ENCODE measurements at places on chromosomes 7 and 10. TPM values are rescaled to one million over a fixed set of nuclear protein-coding genes. Genes with fewer than 3 reads are reported as not detected.

GRCh38 chr10:504121-504611 lies 185.3 kb downstream of the DIP2C start:
- DNase-seq: no peak

DNA sequence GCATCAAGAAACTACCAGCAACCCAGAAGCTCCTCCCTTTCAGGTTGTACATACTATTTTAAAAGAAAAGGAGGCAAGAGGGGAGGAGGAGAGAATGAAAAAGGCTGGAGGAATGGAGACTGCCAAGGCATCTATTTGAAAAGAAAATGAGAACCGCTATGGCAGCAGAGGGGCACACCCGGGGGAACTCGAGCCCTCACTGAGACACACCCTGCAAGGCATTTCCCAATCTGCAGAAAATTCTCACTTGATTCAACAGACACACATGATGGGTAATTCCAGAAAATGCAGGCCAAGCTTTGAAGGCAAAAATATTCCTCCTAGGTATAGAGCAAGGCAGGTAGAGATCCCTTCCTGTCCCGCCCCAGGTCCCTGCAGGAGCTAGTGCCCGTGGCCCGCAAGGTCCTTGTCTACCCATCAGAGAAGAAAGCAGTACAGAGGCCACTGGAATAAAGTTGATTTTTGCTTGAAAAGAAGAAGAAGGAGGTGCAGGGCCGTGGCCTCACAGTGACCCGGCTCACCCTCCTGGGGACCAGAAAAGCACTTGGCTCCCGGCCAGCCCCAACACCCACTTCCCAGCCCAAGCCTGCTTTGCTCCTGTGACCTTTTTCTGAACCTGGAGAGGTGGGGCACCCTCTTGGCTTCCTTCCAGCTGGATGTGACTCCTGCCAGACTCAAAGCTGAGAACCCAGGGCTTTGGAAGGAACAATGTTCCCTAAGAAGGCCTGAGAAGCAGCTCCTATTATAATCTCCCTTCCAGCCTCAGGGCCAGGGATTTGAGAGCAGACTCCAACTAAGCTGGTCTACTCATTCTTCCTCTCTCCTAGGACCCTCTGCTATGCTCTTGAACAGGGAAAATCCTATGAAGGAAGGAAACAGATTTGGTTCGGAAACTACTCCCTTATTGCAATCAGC lies 6.2 kb upstream of the PIK3CG start:
- peak; percentile 61 for DNase-seq

DNA sequence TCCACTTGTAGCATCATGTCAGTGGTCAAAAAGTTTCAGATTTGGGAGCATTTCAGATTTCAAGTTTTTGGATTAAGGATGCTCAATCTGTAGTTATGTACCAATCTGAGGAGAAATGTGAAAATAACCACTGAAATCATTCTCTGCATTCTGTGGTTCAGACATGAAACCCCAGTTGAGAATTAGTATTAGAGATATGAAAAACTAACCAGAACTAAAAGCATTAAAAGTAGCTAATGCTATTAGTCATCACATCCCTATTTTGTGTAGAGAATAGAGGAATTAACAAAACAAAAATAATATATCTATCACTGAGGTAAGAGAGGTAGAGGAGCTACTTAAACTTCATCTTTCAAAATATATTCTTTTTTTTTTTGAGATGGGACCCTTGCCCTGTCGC lies 28.0 kb downstream of the MICU1 start:
- DNase-seq: no peak

GRCh38 chr7:120760050-120760449 lies 97.9 kb downstream of the TSPAN12 start:
- no peak for DNase-seq

- DNase-seq: no peak
Measured at GRCh38 chr7:100147278-100147677, 1.4 kb upstream of the LAMTOR4 start.

Gene HHEX
- polyA plus RNA-seq: 1.1 TPM

DNA sequence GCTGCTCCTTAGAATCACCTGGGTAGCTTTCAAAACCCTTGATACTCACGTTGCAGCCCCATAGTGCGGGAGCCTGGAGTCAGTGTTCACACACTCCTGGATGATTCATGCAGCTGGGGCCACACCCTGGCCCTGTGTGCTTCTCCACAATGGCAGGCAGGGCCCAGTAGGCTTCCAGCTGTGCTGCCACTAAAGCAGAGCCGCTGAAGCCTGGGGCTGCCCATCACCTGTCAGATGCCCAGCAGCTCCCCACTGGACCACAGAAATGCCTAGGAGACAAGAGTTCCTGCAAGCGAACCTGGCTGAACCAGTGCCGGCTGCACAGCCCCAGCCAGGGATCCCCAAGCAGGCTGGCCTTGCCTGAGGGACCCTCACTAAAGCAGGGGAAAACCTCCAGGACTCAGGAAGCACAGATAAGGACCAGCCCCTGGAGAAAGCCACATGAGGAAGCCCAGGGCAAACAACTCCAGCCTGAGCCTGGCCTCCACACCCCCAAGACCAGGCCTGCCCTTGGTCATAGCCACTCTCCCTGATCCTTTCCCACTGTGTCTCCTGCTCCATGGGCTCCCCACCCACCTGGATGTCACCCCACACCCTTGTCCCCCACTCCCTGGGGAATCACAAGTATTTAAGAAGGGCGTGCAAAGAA lies 111.9 kb downstream of the GRID1 start:
- DNase-seq: peak; percentile 39

Gene LEP
- polyA plus RNA-seq: not detected

Gene TMEM139
- polyA plus RNA-seq: 0.19 TPM

DNA sequence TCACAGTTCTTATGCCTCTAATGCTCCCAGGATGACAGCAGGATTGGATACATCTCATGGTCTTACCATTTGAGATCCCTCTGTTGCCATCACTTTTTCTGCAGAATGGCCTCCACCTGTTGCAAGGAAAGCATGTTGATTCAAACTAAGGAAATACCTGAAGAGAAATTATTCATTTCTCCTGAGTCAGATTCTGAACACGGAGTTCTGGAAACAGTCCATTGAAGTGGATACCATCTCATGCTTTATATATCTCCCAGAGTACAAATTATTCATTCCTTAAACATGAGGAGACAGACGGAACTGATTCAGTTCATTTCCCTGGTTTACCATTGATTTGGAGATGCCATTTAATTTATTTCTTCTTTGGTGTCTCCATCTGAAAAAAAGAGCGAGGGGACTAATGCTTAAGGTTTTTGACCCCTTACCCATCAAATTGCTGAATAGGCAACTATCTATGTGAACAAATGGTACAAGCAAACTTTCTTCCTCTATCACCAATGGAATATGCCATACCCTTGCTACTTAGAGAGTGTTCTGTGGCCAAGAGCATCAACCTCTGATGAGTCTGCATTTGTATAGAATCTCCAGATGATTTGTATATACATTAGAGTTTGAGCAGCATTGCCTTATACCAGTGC lies 305.0 kb upstream of the LRGUK start:
- DNase-seq: no peak

Measured in SK-N-SH (cell line).